Activated CD8-positive, alpha-beta T cell treated with anti-CD3 and anti-CD28 coated beads, Interleukin-2, amount 10 ng/mL, durations not matched to agents 7 days and 5 days (primary cell): ENCODE measurements at places on chromosomes 3 and 15. TPM values are rescaled to one million over a fixed set of nuclear protein-coding genes. Genes with fewer than 3 reads are reported as not detected.

CPLX3 gene
- not detected for total RNA-seq

C3orf38 gene
- 28.0 TPM for total RNA-seq

FOXL2 gene
- not detected for total RNA-seq

FILIP1L gene
- 1.5 TPM for total RNA-seq

- H3K27me3 ChIP-seq, result no peaks in the 10 kb centered on the region
- H3K4me1 ChIP-seq, result peaks cover 56% of the 10 kb centered on the region
- H3K36me3 ChIP-seq, result peaks cover 47% of the 10 kb centered on the region
These were observed 8.5 kb downstream of the SELENOT start for GRCh38 chr3:150611666-150612065.

- peaks cover 11% of the 10 kb centered on the region for H3K4me1 ChIP-seq
- H3K4me3 ChIP-seq, result no peak overlapping the region
- no peak for DNase-seq
- H3K36me3 ChIP-seq, result peaks cover 4% of the 10 kb centered on the region
These were observed 1.6 kb downstream of the GOLGB1 start for GRCh38 chr3:121747976-121748375.

DNA sequence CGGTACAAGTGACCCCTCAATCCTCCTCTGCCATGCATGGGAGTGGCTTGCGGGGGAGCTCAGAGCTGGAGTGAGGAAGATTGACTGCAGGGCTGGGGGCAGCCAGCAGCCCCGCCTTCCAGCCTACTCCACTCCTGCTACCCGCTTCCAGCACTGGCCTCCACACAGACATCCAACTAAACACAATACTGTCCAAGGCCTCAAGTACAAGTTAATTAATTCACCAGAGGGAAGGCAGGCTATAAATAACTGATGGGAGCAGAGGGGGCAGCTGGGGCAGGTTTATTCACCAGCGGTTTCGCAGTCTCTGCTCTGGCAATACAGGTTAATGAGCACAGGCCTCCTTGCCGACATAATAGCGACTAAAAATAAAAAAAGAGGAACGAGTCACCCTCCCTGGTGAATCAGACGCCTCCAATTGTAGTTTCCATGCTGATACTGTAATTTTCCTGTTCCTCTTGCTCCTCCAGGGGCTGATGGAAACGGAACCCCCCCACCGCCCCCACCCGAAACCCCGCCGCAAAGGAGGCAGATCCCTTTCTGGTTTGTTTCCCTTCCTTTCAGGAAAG, 166.4 kb upstream of the TLE3 start:
- H3K4me3 ChIP-seq, result no peak overlapping the region
- no peaks in the 10 kb centered on the region for H3K36me3 ChIP-seq
- H3K4me1 ChIP-seq, result peaks cover 54% of the 10 kb centered on the region
- H3K27me3 ChIP-seq, result peaks cover 30% of the 10 kb centered on the region
- no peak for DNase-seq
- H3K27ac ChIP-seq, result no peak overlapping the region

DNA sequence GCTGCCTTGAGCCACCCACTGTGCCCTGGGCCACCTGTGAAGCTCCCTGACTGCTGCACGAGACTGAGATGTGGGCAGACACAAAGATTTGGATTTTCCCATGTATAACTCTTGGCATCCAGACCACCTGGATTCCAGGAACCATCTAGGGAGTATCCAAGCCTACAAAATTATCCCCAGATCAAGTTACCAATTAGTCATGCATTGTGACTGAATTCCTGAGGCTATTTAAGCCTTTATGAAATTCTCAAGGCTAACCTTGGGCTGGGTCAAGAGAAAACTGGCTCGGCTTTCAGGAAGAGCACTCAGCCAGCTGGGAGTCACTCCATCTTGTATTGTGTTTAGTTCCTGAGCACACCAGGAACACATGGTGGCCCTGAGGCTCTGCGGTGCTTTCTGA, 13.3 kb upstream of the ATP13A5 start:
- H3K4me3 ChIP-seq, result no peak overlapping the region
- H3K27me3 ChIP-seq, result no peaks in the 10 kb centered on the region
- no peak for DNase-seq

DNA sequence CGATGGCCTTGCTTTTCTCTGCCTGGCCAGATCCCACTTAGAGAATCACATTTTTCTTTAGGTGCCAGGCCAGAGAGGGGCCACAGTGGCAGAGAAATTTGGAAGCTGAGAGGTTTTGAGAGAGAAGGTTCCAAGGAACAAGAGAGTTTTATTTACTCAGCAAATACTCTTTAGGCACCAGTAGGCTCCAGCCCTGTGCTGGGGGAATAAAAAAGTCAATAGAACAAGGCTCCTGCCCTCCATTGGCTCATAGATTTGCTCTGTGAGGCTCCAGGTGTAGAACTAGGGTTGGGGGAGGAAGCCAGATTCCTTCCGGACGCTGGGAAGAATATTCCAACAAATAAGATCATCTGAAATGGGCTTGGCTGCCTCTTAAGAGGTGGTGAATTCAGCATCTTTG, 59.9 kb downstream of the ST8SIA2 start:
- H3K4me3 ChIP-seq, result no peak overlapping the region
- DNase-seq, result no peak
- no peak overlapping the region for H3K27ac ChIP-seq
- H3K36me3 ChIP-seq, result no peaks in the 10 kb centered on the region
- no peaks in the 10 kb centered on the region for H3K4me1 ChIP-seq
- peaks cover 9% of the 10 kb centered on the region for H3K27me3 ChIP-seq

- no peaks in the 10 kb centered on the region for H3K4me1 ChIP-seq
- H3K4me3 ChIP-seq, result no peak overlapping the region
- H3K36me3 ChIP-seq, result no peaks in the 10 kb centered on the region
- no peak overlapping the region for H3K27ac ChIP-seq
- no peak for DNase-seq
These were observed 532.9 kb upstream of the IL12A start for GRCh38 chr3:159455741-159456181.

DNA sequence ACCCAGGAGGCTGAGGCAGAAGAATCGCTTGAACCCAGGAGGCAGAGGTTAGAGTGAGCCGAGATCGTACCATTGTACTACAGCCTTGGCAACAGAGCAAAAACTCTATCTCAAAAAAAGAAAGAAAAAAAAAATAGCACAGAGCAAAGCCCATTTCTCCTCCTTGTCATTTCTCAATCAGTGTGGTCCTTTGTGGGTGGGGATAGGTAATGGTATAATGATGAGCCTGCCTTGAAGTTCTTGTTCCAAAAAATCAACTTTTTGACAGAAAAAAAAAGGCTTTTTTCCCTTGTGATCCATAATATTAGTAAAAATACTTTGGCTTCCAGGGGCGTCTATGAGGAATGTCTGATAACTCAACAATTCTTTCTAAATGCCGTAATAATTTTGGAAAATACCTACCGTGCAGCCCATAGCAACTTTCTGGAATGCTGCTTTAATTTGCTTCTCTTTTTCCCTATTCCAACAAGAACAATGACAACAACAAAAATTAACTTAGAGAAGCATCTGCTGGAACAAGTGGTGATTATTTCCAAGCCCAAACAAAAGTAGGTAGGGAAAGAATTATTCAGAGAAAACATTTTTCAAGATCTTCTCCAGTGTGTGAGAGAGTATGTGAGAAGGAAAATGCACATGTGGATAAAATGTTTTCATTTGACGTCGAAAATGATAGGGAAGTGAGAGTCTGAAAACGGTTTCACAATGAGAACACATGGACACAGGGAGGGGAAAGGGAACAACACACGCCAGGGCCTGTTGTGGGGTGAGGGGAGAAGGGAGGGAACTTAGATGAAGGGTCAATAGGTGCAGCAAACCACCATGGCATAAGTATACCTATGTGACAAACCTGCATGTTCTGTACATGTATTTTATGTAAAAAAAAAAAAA, 337.8 kb downstream of the RBMS3 start:
- no peak overlapping the region for H3K27ac ChIP-seq
- no peaks in the 10 kb centered on the region for H3K4me1 ChIP-seq
- DNase-seq, result no peak
- no peaks in the 10 kb centered on the region for H3K27me3 ChIP-seq
- H3K36me3 ChIP-seq, result no peaks in the 10 kb centered on the region

GRCh38 chr15:29668120-29668602, 154.1 kb downstream of the TJP1 start:
- no peak overlapping the region for H3K27ac ChIP-seq
- no peaks in the 10 kb centered on the region for H3K4me1 ChIP-seq
- DNase-seq, result peak; percentile 51
- no peak overlapping the region for H3K4me3 ChIP-seq

DNA sequence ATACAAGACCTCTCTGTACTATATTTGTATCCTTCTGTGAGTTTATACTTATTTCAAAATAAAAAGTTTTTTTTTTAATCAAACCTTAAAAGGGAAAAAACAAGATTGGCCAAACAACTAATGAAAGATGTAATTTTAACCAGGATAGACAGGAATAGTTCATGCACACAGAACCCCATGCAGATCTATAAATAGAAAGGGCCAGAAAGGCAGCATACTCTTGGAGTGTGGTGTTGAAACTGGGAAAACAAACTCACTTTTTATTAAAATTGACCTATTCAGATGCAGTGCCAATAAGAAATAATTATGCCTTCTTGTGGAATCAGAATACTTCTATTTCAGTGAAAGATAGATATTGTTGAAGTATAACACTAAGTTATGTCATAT, 204.6 kb downstream of the PLCL2 start:
- H3K27me3 ChIP-seq, result no peaks in the 10 kb centered on the region
- peak overlapping the region; percentile 58 for H3K4me3 ChIP-seq
- no peak overlapping the region for H3K27ac ChIP-seq
- H3K36me3 ChIP-seq, result peaks cover 60% of the 10 kb centered on the region

DNA sequence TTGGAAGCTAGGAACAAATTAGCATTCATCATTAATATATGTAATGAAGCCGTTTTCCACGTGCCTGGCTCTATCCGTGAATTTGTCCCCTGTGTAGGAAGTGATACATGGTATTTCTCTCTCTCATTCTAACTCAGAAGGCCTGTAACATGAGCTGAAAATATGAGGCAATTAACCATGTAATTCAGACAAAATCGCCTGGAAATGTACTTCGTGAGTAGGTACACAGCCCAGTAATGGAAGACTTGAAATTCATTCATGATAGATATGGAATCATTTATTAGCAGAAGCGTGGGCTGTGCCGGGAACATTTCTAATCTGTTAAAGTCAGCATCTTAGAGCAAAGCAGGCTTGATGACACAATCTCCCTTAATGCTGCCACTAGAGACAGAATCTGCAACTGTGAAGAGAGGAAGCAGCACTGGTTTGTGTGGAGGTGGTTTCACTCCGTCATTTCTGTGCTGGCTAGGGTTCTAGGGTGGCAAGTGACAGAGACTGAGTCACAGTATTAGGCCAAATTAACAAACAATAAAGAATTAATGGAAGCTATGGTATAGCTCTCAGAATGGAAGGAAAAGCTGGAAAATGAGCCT, 225.0 kb upstream of the PROK2 start:
- H3K36me3 ChIP-seq, result no peaks in the 10 kb centered on the region
- H3K4me1 ChIP-seq, result no peaks in the 10 kb centered on the region
- no peak for DNase-seq
- peaks cover 3% of the 10 kb centered on the region for H3K27me3 ChIP-seq
- no peak overlapping the region for H3K27ac ChIP-seq

GRCh38 chr15:26724381-26725150, 48.3 kb downstream of the GABRB3 start:
- no peaks in the 10 kb centered on the region for H3K36me3 ChIP-seq
- H3K27me3 ChIP-seq, result no peaks in the 10 kb centered on the region
- H3K4me3 ChIP-seq, result no peak overlapping the region
- no peaks in the 10 kb centered on the region for H3K4me1 ChIP-seq
- DNase-seq, result no peak

GRCh38 chr15:98719137-98719740, 70.9 kb downstream of the IGF1R start:
- peaks cover 42% of the 10 kb centered on the region for H3K4me1 ChIP-seq
- H3K36me3 ChIP-seq, result no peaks in the 10 kb centered on the region
- no peak overlapping the region for H3K4me3 ChIP-seq
- H3K27me3 ChIP-seq, result no peaks in the 10 kb centered on the region
- no peak overlapping the region for H3K27ac ChIP-seq
- DNase-seq, result no peak

GRCh38 chr3:122183521-122183892, at the start of gene CASR:
TSS of gene CASR (plus strand) at chr3:122183668. CDS start at chr3:122254190, 70,522 bp downstream.
- DNase-seq, result no peak
- H3K27me3 ChIP-seq, result peaks cover 70% of the 10 kb centered on the region
- H3K27ac ChIP-seq, result no peak within 1 kb of the TSS
- H3K4me3 ChIP-seq, result no peak within 1 kb of the TSS
- H3K36me3 ChIP-seq, result no peaks in the 10 kb centered on the region

GRCh38 chr3:167626490-167626889, 27.3 kb downstream of the WDR49 start:
- H3K4me1 ChIP-seq, result no peaks in the 10 kb centered on the region
- no peaks in the 10 kb centered on the region for H3K27me3 ChIP-seq

- no peak for DNase-seq
- H3K36me3 ChIP-seq, result no peaks in the 10 kb centered on the region
- H3K4me1 ChIP-seq, result no peaks in the 10 kb centered on the region
- no peak overlapping the region for H3K27ac ChIP-seq
These were observed 83.0 kb upstream of the PDZRN3 start for GRCh38 chr3:73707772-73708171.

DNA sequence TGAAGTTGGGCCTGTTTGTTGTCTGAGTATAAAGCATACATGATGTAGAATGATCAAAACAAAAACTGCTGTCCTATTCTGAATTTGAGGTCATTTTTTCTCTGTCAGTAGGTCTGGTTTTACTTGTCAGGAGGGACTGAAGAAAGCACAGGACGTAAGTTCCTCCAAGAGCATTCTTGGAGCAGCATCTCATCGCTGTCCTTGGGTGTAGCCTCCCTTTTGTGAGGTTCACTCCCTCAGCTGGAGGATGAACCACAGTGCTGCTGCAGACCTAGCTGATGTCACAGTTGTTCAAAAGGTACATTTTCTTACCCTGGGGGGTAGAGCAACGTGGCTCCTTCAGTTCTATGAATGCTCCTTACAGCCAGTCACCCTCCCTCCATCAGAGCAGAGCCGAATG, 490.0 kb upstream of the TBL1XR1 start:
- peaks cover 5% of the 10 kb centered on the region for H3K36me3 ChIP-seq
- peaks cover 13% of the 10 kb centered on the region for H3K4me1 ChIP-seq
- no peak for DNase-seq
- H3K4me3 ChIP-seq, result no peak overlapping the region
- H3K27me3 ChIP-seq, result no peaks in the 10 kb centered on the region
